ENCODE measurements at places on chromosomes 6 and 20.

DNA sequence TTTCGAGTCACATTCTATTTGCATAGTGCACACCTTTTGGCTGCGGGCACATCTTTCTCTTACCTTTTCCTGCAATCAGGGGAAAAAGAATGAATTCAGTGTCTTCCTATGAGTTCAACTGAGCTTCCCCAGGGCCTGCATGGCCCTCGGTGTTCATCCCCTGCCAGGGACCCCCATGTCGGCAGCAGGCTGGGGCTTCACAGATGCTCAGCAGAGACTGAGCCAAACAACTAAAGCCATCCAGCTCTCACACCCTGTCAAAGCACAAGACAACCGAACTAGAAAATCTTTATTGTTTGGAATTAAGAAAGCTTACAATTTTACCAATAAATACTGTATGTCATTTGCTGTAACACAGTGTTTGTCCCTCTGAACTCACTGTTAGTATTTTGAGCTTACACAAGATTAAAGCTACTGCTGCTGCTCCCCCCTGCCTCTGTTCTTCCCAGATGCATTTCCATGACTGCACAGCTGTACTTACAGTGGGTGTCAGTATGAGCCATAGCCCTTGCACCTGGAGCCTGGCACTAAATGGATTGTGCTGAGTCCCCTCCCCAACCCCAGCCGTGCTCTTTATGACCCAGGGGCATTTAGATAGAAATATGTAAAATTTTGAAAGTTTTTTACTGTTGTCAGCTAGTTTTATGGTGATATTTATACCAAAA, 205.8 kb downstream of the TMEM242 start:
- no peak for DNase-seq

- DNase-seq: no peak
Observed at GRCh38 chr20:47274401-47275108, 81.9 kb downstream of the ZMYND8 start.

DNA sequence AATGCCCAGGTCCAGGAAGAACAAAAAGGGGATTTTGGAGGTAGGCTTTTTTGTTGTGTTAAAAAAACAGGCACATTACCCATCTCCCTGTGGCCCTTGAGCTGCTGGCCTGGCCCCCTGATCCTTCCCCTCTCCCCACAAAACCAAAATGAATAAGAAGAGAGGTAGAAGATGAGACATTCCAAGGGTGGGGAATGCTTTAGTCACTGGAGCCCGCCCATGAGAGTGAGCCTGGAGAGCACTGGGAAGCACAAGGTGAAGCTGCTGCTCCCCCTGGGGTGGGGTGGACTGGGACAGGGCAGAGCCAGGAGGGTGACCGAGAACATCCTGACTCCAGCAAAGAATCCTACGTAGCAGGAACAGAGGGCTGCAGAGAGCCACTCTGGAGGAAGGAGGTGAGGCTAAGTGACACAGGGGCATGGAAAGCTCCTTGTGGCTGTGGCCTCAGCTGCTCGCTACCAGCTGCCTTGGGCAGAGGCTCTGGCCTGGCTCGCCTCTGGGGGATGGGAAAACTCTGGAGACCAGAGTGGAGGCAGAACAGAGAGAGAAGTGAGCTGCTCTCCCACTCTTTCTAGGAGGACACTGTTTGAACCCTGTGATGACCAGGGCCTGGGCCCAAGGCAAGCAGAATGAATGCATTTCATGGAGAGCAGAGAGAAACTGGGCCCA, 48.3 kb downstream of the AKAP7 start:
- DNase-seq: no peak

DNA sequence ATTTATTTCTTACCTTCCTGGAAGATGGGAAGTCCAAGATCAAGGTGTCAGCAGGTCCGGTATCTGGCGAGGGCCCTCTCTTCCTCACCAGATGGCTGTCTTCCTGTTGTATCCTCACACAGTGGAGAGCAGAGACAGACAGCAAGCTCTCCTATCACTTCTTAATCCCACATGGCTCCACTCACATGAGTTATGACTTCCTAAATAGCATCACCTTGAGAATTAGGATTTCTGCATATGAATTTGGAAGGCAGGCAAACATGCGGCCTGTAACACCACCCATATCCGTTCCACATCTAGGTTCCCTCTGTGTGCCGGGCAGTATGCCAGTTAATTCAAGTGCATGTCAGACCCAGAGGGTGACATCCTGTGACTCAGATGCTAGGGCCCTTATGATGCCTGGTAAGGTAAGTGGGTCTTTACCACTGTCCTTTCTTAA, 2.1 kb downstream of the RAET1E start:
- peak; percentile 79 for DNase-seq

DNA sequence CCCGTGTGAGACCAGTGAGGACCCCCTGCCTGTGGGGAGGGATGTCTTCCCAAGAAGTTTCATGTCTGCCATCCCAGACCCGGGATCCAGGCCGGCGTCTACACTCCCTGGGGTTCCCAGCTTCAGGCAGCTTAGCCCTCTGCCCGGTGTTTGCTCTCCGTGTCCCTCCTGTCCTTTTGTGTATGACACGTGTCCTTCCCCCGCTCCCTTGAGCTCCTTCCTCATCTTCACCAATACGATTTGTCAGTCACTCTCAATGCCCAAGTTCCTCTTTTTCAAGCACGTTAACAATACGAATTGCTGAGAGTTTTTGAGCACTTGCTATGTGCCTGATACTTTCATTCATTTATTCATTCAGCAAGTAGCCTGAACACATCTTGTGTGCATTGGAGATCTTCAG, 115.6 kb upstream of the PTPN1 start:
- DNase-seq: no peak

DNA sequence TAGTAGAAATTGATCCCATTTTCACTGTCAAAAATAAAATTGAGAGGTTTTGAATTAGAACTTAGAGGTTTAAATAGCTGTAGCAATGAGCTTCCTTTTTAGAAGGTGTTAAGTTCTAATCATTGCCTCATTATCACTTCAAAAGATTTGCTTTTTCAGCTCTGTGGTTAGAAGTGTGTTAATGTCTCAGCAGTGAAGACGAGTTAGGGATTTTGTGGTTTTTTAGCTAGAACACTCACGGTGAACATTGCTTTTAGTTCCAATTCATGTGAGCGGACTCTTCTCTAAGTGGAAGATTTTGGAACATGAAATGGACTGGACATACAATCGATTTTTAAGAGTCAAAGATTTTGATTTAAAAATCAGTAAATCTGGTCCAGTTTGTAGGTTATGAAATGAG, 12.7 kb upstream of the IFNGR1 start:
- no peak for DNase-seq

GRCh38 chr20:15976047-15976736, 597.1 kb downstream of the KIF16B start:
- no peak for DNase-seq

GRCh38 chr6:133207754-133208153, 33.4 kb upstream of the EYA4 start:
- no peak for DNase-seq

DNA sequence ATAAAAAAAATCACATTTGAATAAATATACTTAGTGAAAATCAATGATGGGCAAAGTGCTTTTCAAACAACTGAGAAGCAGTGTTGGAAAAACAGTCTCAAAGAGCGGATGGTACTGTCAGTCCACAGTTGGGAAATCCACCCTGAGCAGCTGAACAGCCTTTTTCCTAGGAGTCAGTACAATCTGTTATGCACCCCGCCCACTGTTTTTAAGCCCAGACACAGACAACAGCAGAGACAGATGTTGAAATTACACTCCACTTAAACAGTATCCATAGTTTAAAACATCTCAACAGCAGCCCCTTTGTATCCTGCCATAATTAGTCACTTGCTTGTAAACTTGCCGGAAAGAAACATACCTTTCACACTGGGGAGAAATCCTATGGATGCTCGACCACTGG, 372 bp downstream of the KIAA0408 start:
- no peak for DNase-seq
